ENCODE measurements at places on chromosomes 2 and 18.

- no peak for DNase-seq
These were observed 163.4 kb downstream of the UBE2E3 start for GRCh38 chr2:181143790-181144300.

DNA sequence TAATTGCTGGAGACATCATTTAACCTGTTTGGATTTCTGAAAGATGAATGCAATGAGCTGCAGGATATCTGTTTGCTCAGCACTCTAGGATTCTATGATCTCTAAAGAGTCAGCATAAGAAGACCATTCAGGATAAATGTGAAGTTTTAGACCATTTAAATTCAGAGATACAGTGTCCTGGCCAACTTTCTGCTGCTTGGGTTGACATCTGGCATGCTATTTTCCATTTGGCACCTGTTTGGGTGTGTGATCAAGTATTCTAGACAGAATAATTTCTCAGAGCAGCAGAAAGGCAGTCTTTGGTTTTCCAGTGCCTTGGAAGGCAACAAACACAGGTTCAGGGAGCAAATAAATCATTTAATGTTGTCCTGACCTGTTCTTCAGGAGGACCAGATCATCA lies 144.8 kb upstream of the NDUFV2 start:
- DNase-seq: no peak

GRCh38 chr2:118431997-118432396 lies 343.7 kb downstream of the INSIG2 start:
- DNase-seq: no peak

GRCh38 chr2:216604458-216604857 lies 28.8 kb upstream of the IGFBP2 start:
- DNase-seq: no peak

- DNase-seq: no peak
These were observed 323.5 kb upstream of the SKOR2 start for GRCh38 chr18:47574966-47575365.

GRCh38 chr2:46723346-46723745 lies 192.3 kb downstream of the MCFD2 start:
- DNase-seq: no peak

GRCh38 chr2:241871538-241872312 lies 2.2 kb downstream of the RTP5 start:
- DNase-seq: no peak

DNA sequence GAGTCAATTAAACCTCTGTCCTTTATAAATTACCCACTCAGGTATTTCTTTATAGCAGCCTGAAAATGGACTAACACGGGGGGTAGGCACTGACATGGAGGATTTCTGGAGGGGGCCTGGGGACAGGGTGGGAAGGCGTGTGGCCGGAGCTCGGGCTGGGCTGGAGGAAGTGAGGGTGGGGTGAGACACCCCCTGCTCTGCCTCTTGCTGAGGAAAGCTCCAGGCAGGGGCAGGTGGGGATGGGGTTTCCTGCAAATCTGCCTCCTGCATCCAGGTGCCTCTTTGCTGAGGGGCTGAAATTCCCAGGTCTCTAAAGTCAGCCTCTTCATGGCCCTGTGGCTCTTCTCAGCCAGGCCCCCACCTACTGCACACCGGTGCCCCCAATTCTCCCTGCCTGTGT lies 25.7 kb upstream of the OTOS start:
- no peak for DNase-seq

Measured in HFFc6 (cell line).